ENCODE measurements at places on chromosomes 4 and X.

- no peak for DNase-seq
These were observed 25.2 kb downstream of the MANBA start for GRCh38 chr4:102735582-102735981.

- no peak for DNase-seq
These were observed 11.9 kb downstream of the STARD8 start for GRCh38 chrX:68659385-68659784.

DNA sequence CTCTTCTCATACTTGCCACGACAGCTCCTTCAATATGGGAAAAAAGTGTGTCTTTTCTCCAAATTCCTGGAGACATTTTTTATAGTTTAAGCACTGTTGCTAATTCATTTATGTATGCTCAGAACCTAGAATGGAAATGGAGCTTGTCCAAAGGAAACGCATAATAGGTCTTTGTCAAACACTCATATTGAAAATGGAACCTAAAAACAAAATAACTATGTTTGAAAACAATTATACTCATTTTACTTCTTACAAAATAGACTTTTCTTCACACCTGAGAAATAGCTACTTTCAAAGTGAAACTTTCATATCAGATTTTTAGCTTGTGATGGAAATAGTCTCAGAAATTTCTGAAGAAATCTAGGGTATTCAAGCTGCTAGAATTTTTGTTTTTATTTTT lies 529.7 kb upstream of the BOD1L1 start:
- DNase-seq, result no peak

DNA sequence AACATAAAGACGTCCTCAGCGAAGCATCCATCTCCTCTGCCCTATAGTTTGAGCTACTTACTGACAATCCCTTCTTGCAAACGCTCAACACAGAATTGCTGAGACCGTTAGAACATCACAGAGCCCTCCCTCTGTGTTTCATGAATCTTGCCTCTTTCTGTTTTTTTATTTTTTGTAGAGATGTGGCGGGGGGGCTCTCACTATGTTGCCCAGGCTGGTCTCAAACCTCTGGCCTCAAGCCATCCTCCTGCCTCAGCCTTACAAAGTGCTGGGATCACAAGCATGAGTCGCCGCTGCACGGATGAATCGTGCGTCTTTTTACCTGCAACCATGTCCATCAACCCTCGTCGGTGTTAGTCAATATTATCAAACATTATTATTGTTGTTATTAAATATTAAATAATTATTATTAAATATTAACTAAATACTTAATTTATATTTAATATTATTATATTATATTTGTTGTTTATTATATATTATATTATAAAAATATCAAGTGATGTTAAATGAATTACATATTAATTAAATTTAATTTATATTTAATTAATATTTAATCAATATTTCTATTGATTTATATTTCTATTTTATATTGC lies 200.7 kb downstream of the CRLF2 start:
- no peak for DNase-seq

DNA sequence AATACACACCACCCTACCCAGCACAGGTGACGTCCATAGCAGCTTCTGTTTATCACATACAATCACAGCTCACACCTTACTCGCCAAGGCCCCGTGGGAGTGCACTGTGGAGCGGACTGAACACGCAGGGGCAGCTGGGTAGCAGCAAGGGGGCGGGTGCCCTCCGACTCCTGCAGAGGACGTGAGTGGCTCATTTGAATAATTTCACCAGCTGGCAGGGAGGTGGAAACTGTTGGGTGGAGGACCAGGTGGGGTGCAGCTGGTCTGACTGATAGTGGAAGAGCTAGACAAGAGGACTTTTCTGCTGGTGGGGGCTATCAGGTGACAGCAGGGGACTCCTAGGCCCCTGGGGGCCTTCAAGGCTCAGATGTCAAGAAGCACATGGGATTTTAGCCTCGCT lies 16.3 kb downstream of the MAN2B2 start:
- no peak for DNase-seq

DNA sequence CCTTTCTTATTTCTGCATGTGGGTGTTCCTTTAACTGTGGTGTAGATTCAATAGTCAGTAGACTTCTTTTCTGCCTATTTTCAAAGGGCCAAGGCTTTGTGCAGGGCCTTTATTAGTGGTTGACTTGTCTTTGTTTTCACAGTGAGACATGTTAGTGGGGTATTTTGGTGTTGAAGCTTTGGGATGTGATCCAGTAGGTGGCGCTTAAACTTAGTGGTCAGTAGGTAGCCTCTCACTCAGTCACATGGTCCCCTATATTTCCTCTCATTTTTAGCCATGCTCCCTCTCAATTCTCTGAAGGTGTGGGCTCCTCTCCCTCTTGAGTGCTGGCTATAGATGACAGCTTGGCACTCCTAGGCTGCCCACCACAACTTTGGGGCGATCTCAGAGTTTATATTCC lies 23.4 kb upstream of the SLC10A7 start:
- no peak for DNase-seq

DNA sequence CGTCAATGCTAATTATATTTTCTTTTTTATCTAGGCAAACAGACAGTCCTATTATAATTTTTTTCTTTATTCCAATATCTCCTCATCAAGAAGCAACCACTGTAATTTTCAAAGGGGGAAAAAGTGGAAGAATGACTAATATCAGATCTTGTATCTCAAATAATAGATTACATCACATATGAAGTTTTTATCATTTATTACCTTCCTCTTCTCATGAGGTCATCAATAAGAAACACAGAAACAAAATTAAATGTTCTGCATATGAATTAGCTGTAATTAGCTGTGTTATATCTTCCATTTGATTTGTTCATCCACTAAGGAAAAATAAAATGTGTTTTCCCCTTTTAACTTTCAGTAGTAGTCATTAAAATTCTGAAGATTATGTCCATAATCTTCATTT lies 14.3 kb downstream of the PRSS12 start:
- DNase-seq, result no peak

DNA sequence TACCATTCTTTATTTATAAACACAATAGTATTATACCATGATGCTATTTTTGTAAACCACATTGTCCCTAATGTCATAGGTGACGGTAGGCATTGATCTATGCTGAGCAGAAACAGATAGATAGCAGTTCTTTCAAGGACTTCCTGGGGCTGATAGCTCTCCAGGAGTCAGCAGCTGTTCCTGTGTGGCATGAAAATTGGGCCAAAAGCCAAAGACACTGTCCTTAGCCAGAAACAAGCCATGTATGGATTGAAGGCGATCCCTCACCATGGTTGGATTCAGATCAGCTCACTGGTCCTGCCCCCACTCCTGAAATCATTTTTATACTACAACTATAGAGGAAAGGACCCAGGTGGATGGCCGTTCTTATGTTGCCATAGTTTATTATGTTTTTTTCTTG lies 53.6 kb downstream of the DDX60 start:
- no peak for DNase-seq

GRCh38 chr4:4455210-4455865 lies 68.4 kb downstream of the NSG1 start:
- no peak for DNase-seq

- no peak for DNase-seq
These were observed 90.5 kb downstream of the FBXO8 start for GRCh38 chr4:174192943-174193342.

DNA sequence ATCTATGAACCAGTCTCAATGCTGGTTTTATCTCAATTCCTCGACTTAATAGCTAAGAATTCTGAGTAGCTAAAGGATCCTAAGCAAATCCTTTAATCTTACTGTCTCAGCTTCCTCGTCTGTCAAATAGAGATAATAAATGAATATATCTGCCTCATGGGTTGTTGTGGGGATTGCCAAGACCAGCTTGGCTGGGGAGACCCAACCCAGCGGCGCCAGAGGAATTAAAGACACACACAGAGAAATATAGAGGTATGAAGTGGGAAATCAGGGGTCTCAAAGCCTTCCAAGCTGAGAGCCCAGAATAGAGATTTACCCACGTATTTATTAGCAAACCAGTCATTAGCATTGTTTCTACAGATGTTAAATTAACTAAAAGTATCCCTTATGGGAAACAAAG lies 41.9 kb downstream of the SLC34A2 start:
- no peak for DNase-seq

DNA sequence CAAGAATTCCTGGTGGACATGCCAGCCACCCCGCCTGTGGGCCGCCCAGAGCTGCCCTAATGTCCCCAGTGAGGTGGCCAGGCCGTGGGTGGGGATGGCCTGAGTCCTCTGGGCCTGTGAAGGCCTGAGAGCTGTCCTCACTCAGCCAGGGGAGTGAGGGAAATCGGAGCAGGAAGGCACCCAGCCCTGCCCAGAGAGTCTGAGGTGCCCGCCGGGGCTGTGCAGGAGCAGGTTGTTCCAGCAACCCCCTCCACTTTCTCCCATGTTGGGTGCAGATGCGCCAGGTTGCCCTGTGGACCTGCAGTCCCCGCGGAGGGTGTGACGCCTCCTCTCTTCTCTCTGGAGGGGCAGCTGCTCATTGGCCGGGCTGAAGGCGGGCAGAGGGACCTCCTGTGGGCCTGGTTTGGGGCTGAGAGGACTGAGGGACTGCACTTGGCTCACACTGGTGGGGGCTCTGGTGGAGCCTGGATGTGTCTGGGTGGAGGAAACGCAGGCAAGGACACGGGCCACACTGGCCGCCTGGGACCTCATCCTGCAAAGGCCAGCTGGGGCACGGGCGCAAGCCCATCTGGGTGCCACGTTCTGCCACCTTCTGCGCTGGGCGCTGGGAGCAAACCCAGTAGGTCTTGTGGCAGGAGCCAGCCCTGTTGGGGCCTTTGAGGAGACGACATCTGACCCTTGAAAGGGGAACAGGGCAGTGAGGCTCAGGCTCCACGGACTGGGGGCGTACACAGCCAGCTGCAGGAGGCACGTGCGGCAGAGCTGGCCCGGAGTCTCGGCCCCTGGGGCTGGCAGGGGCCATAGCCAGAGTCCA lies 14.0 kb downstream of the DOK7 start:
- no peak for DNase-seq

GRCh38 chr4:107192601-107193000 lies 156.5 kb upstream of the DKK2 start:
- no peak for DNase-seq

- DNase-seq, result no peak
These were observed 35.2 kb downstream of the STAP1 start for GRCh38 chr4:67593741-67594175.

GRCh38 chrX:132983496-132983895 lies 25.1 kb upstream of the HS6ST2 start:
- no peak for DNase-seq

DNA sequence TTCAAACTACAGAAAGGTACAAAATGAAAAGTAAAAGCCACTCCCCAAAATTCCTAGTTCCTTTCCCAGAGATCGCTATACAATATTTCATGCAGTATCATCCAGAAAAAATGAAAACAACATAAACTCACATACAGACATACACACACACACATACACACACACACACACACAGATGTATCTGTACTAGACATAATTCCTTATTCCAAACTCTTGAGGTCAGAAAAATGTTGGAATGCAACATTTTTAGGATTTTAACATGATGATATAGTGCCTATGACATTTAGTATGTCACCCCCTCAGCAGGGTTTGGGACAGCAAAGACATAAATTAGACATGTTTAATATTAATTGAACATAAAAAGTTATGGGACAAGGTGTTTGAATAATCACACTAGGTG lies 73.4 kb upstream of the LHFPL1 start:
- DNase-seq, result no peak

DNA sequence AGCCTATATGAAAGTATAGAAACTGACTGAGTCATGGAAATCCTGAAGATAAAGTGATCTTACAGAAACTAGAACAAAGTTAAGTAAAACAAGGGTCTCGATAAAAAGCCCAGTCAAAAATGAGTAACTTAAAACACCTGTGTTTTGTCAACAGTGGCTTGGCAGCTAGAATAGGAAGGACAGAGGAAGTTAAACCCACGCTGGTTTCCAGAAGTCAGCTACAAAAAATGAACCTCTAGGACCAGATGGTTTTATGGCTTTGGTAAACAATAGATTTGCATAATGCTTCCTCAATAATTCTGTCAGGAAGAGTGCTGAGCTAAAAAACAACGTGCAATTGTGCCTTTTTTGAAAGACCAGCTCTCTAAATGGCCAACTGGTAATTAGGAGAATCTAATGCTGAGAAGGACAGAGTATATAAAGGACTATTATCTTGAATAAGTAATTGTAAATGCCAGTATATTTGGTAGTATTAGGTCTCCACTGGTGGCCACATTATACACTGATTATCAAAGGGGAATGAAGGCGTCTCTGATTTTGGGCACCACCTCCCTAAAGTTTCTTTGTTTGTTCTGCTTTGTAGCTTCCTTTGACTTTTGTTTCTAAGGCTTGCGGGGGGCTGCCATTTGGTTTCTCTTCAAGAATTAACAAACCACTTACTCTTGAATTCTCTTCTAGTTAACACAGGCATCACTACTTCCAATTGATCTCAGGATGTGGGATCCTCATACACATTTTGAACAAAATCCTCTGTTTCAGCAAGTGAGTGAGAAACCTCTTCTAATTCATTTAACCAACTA lies 72.2 kb upstream of the PPP3CA start:
- DNase-seq, result no peak

- DNase-seq, result no peak
These were observed 95.2 kb downstream of the GK start for GRCh38 chrX:30748342-30748960.

DNA sequence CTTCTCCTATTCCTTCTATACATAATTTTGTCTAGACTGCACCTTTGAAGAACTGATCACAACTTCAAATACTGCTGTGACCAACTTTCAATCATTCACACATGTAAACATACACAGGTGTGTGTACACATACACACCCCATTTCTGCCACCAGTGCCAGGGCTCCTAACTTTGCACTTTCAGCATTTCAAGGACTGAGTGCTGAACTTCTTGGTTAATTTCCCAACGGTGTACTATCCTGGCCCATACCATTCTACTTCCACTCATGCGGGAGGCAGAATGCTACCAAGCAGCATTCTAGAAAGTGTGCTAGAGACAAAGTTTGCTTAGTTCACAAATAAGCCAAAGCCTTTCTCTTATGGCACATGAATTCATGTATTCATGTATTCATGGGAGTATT lies 51.2 kb downstream of the RPGR start:
- no peak for DNase-seq

DNA sequence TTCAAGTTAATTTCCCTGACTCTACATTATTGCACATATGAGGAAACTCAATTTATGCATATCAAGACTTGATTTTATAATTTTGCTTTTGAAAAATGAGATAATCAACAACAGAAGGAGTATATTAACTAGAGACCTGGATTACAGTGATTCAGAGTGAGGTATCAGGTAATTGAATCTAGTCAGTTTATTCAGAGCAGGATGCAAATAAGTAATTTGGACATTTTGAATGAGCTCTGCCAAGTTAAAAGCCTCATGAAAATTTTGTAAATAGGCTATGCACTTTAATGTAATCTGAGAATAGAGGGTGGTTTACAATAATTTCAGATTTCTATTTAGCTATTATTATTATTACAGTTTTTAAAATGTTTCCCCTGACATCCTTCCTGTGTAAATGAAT lies 203.7 kb upstream of the EMCN start:
- DNase-seq, result no peak

Measured in activated T-helper 1 cell treated with anti-CD3 and anti-CD28 coated beads, Interleukin-2, amount 50 U/mL, for 16 hours (primary cell).